Lower lobe of right lung (tissue), 2 donors: ENCODE measurements at places on chromosomes 13 and 19. TPM values are rescaled to one million over a fixed set of nuclear protein-coding genes. Genes with fewer than 3 reads are reported as not detected.

UHRF1 gene
- 1.3 TPM for total RNA-seq

DHDH gene
- 1.9 TPM for total RNA-seq

PRODH2 gene
- not detected for total RNA-seq

HSD17B14 gene
- 22.7 TPM for total RNA-seq

PSG6 gene
- not detected for total RNA-seq

SH2D3A gene
- total RNA-seq: 21.2 TPM

LGALS14 gene
- not detected for total RNA-seq

LGI4 gene
- total RNA-seq: 6.3 TPM

ZNF599 gene
- total RNA-seq: 5.9 TPM

LILRB1 gene
- total RNA-seq: 43.3 TPM

TUBB4A gene
- 1.2 TPM for total RNA-seq

AKAP8L gene
- total RNA-seq: 94.2 TPM

NANOS3 gene
- 0.68 TPM for total RNA-seq

MICU2 gene
- 34.8 TPM for total RNA-seq

C13orf46 gene
- total RNA-seq: 14.0 TPM

NAPSA gene
- total RNA-seq: 1,633 TPM

KRTDAP gene
- total RNA-seq: 0.89 TPM

HRC gene
- 1.8 TPM for total RNA-seq

TNNI3 gene
- 2.3 TPM for total RNA-seq

PNMA8C gene
- total RNA-seq: 0.18 TPM

ZNF560 gene
- 0.83 TPM for total RNA-seq

CCNE1 gene
- total RNA-seq: 1.0 TPM

STAP2 gene
- total RNA-seq: 11.8 TPM

ZNF571 gene
- total RNA-seq: 4.8 TPM

ZNF600 gene
- total RNA-seq: 14.9 TPM

MBD3L3 gene
- not detected for total RNA-seq

CRB3 gene
- total RNA-seq: 36.3 TPM

ZNF837 gene
- 1.2 TPM for total RNA-seq

PLK5 gene
- total RNA-seq: not detected

PLPPR3 gene
- total RNA-seq: 2.1 TPM

SIGLEC12 gene
- total RNA-seq: 5.9 TPM

ZNF737 gene
- 18.3 TPM for total RNA-seq

B3GNT8 gene
- total RNA-seq: 22.5 TPM

VMAC gene
- total RNA-seq: 8.1 TPM

PALM gene
- total RNA-seq: 37.0 TPM

SPIB gene
- total RNA-seq: 0.12 TPM

TTYH1 gene
- not detected for total RNA-seq

LRRC8E gene
- total RNA-seq: 6.6 TPM

TJP3 gene
- 34.4 TPM for total RNA-seq

OR7D2 gene
- 0.59 TPM for total RNA-seq

HIPK4 gene
- total RNA-seq: 0.21 TPM

SHANK1 gene
- total RNA-seq: 0.71 TPM

SLC8A2 gene
- total RNA-seq: 0.27 TPM

DPF1 gene
- total RNA-seq: not detected

SPACA4 gene
- total RNA-seq: not detected

FPR3 gene
- 62.3 TPM for total RNA-seq

ANKRD24 gene
- total RNA-seq: 1.9 TPM
